ENCODE measurements at places on chromosomes 6 and 20.

DNA sequence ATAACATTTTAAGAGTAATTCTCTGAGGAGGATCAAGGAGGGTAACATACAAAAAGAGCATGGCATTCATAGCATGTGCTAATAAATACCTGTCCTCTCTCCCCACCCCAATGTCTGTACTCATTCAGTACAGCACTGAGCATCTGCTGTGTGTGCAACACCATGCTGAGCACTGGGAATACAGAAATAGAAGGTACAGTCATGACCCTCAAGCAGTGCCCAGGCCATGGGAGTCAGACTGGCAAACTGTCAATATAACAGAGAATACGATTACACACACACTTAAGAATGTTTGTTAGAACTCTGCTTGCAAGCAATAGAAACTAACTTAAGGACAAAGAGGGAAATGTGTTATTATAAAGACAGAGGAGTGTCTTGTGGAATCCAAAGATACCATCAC, 24.7 kb upstream of the ZFAND3 start:
- DNase-seq: no peak

GRCh38 chr6:168884646-168885086, 369.0 kb downstream of the THBS2 start:
- peak; percentile 78 for DNase-seq

- DNase-seq: no peak
Observed at GRCh38 chr20:43383026-43383795, 74.5 kb upstream of the SRSF6 start.

- DNase-seq: peak; percentile 19
Observed at GRCh38 chr20:50844430-50845100, 49.7 kb downstream of the BCAS4 start.

DNA sequence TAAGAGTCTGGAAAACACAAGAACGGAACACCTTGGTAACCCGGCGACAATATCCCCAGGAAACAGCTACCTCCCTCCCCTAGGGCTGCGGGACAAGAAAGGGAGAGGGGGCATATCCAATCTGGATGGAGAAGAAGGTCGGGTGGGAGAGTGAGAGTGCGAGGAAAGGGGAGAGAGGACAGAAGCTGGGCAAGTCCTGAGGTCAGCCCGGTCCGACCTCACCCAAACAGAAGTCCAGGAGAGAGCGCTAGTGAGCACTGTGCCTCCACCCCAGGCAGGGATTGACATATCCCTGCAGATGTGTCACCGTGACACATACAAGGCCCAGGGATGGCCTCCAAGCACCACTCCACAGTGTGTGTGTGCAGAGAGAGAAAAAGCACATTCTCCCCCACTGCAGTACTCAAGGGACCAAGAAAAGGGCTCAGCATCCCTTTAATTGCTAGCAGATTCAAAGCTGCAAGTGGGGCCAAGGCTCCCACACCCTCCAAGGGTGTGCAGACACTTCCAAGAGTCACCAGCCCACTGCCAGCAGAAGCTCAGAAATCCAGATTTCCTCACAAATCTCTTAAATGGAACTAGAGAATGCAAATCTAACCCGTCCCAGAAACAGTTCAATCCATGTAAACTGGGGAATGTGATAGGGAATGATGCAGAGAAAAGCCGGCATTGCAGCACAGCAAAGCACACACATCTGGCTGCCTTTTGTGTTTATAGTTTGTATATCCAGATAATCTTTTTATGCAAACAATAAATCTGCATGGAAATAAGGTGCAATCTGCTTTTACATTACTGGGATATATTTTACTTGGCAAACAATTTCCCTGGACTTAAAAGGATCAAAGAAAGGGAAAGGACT, 3.1 kb downstream of the PXDC1 start:
- DNase-seq: peak; percentile 43

DNA sequence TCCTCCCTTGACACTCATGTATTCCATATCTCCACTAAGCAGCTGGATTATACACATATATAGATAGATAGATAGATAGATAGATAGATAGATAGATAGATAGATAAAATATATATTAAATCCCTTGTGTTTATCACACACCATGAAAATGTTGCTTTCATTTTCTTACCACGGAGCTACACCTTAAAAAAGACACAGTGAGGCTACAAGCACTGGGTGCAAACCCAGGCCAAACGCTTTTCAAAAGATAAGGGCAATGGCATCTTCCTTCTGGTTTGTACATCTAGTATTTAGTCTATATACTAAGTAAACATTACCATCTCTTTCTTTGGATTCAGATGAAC, 377.1 kb downstream of the ESR1 start:
- DNase-seq: no peak

- DNase-seq: no peak
Observed at GRCh38 chr6:95882371-95882770, 133.4 kb upstream of the FUT9 start.

- no peak for DNase-seq
Observed at GRCh38 chr6:151093706-151094105, 146.1 kb upstream of the AKAP12 start.
